ENCODE measurements at places on chromosomes 1 and 21. TPM values are rescaled to one million over a fixed set of nuclear protein-coding genes. Genes with fewer than 3 reads are reported as not detected.

STYXL2 gene
- not detected for total RNA-seq

DENND2C gene
- 0.93 TPM for total RNA-seq

- no peak for DNase-seq
Observed at GRCh38 chr1:227314014-227314848, 4.1 kb downstream of the CDC42BPA start.

GRCh38 chr1:77697441-77697840 lies 15.0 kb upstream of the ZZZ3 start:
- DNase-seq: no peak

All from activated CD4-positive, alpha-beta memory T cell treated with anti-CD3 and anti-CD28 coated beads for 36 hours (primary cell).